Stimulated activated CD4-positive, alpha-beta T cell treated with anti-CD3 and anti-CD28 coated beads, TNF-alpha, amount 100 ng/mL, for 4 hours (primary cell): ENCODE measurements at places on chromosomes 12 and 14.

- no peak for DNase-seq
These were observed 84.2 kb downstream of the AACS start for GRCh38 chr12:125149160-125150108.

- DNase-seq: no peak
These were observed 9.8 kb upstream of the SIX1 start for GRCh38 chr14:60658909-60659585.

DNA sequence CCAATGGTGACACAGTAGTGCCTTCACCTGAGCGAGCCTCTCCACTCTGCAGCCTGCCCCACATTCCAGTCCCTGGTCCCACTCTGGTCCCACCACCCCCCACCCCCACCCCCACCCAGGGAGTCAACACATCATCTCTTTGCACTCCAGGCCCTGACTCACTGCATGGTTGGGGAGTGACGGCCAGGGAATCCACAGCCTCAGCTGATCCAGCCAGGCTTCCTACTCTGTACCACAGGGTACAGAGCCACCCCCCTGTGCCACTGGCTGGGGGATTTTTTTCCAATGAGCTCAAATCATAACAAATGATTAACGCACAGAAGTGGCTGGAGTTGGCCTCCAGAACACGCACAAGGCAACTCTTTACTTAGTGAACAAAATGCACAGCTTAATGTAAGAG is 233.7 kb downstream of the NTF3 start:
- no peak for DNase-seq

GRCh38 chr14:78746086-78746595 is 576.0 kb downstream of the NRXN3 start:
- no peak for DNase-seq

DNA sequence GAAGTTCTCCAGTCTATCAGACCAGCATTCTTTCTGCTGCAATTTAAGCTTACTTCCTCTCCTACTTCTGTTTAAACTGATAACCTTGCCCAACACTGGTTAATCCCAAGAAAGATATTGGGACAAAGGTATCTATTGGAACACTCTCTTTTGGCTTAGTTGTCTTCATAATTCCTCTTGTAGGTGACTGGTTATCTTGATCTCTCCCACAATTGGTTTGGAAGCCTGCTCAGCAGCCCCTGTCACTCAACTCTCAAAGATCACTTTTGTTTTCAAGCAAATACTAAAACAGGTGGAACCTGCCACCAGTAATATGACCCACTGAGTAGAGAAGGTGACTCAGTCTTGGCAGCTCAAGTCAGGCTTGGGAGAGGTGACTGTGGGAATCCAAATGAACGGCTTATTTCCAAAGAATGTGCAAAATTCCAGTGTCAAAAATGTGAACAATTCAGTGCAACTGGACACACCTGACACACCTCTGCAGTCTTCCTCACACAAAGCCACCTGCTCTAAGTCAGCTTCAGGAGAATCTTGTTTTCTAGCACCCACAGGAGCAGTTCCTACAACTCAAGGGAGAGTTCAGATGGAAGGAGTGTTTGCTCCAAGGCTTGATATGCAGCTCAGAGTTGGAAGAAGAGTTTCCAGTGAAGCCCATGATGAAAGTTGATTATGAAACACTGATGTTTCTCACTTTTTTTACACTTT is 83.2 kb upstream of the SLC38A2 start:
- no peak for DNase-seq

DNA sequence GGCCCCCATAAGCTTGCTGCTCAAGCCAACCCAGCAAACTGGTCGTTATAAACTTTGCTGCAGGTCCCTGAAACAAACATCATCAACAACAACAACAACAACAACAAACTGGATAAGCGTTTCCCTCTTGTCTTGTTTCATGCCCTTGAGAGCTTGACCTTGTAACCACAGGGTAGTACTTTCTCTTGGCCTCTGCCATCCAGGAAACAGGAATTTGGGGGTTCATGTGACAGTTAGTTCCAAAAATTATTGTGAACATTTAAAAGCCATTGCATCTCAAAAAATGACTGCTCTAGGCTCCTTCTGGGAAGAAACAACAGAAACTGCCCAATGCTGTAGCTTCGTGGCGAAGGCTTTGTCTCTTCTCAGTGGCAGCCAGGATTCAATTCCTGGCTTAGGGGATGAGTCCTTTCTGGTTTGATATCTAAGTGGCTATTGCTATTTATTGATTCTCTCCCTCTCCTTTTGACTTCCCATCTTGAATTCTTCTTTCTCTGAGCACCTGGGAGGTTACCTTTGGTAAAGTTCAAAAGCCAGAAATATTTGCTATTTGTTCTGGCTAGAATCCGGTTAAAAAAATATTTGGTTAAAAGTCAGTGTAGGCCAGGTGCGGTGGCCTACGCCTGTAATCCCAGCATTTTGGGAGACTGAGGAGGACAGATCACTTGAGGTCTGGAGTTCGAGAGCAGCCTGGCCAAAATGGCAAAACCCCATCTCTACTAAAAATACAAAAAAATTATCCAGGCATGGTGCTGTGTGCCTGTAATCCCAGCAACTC is 52.0 kb upstream of the CPM start:
- no peak for DNase-seq

GRCh38 chr12:25652371-25652770 is 99.3 kb upstream of the LMNTD1 start:
- DNase-seq: no peak
